Brain (organoid and tissue), 16 donors: ENCODE measurements at places on chromosomes 2 and 18.

GRCh38 chr2:68452158-68452900 is 14.8 kb downstream of the FBXO48 start:
- peak; percentile 39 for DNase-seq

DNA sequence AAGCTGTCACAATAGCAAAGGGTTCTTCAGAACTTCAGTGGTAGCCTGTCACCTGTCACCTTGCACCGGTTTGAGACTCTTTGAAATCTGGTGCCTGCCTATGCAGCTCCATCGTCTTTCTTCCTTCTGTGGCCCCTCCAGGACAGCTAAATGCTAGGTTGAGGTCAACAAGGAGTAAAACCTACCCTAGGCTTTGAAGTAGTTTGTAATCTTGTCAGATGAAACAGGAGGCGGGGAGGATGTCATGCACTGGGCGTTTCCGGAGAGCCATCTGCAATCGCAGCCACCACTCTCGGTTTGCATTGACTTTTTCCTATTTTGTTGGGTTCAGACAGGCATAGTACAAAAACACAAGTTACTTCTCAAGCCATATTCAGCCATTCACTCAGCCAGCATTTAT is 116.7 kb downstream of the LPIN1 start:
- DNase-seq = peak; percentile 65

GRCh38 chr2:59206361-59206760 is 965.2 kb upstream of the FANCL start:
- DNase-seq = no peak

DNA sequence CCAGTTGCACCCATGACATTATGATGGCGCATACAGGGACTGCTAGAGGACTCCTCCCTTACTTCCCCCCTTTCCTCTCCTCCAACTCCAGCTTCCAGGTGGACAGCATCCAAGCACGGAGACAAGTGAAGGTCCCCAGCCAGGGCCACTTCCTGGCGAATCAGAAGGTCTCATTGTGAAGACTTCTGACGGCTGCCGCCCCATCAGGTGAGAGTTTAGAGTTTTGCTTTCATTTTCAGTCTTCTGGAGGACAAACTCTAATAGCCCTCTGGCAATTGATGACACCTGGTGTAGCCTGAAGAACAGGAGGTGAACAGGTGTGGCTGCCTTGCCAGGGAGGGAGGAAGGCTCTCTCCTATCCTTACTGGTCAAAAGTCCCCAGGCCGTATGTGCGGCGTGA is 77.3 kb upstream of the KCNH7 start:
- no peak for DNase-seq

GRCh38 chr18:51399491-51400122 is 202.1 kb upstream of the MEX3C start:
- DNase-seq = peak; percentile 39

DNA sequence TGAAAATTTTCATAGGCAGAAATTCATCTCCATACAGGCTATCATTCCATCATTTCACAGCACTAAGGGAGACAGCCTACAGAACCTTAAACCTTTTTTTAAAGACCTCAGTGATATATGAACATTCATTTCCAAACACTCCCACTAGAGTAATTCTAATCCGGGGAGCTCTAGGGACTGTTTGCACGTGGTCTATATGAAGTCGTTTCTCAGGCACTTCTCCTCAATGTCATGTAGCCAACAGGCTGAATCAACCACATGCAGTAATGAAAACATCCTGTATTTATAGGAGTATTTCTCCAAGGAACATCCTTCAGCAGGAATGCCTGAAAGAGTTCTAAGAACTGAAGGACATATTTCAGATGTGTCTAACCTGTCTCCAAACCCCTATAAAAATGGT is 97.3 kb upstream of the CREB1 start:
- peak; percentile 10 for DNase-seq

- peak; percentile 83 for DNase-seq
Observed at GRCh38 chr18:24726727-24727492, 266.5 kb downstream of the HRH4 start.

GRCh38 chr2:204184226-204184625 is 247.7 kb downstream of the ICOS start:
- DNase-seq = no peak

DNA sequence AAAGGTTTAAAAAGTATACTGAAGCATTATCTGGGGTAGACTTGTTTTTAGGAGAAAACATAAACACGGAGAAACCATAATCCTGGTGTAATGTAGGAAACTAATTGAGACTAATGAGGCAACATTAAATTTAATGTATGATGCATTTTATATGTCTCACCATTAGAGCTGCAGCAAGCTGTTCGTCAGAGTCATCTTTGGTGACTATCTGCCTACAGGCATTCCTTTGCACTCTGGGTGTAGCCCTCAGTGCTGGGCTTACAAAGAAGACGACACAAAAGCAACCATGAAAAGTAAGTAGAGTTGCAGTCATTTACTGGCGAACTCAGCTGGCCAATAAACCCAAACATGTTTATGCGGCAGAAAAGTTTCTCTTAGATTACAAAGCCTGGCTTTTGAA is 415.3 kb upstream of the ZEB2 start:
- no peak for DNase-seq

GRCh38 chr2:6826081-6826913 is 39.4 kb downstream of the CMPK2 start:
- DNase-seq = no peak

- DNase-seq = no peak
Observed at GRCh38 chr2:46332686-46333281, 35.6 kb downstream of the EPAS1 start.

DNA sequence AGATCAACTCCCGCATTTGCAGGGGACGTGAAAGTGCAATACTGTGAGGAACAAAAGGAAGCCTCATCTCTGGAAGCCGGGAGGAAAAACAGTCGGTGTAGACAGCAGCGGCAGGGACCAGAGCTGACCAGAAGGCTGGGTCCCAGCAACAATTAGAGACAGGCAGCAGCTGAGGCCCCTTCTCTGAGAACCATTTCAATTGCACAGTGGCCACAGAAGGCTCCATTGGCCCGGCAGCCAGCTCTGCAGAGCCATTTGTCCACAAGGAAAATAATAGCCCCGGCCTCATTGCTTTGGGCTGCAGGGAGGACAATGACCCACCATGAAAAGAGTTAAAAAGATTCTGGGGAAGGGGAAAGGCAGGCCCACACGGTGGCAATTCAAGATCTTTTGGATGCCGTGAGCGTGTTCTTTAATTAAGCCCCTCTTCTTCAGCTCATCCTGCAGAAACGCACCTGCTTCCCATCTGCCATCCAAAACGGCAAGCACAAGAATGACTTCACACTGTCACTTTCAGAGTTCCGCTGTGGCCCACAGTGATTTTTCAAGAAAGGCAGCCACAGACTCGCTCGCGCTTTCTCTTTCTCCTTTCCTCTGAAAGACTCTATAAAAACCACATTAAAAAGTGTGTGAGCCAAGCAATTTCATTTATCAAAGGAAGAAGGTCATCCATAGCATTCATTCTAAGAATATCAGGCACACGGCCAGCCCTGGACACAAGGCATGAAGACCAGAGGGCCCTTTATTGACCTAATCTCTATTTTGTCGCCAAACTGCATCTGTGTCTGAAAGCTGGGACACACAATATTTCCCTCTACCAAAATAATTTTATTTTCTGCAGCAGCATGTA is 293.6 kb downstream of the SOX11 start:
- peak; percentile 95 for DNase-seq

DNA sequence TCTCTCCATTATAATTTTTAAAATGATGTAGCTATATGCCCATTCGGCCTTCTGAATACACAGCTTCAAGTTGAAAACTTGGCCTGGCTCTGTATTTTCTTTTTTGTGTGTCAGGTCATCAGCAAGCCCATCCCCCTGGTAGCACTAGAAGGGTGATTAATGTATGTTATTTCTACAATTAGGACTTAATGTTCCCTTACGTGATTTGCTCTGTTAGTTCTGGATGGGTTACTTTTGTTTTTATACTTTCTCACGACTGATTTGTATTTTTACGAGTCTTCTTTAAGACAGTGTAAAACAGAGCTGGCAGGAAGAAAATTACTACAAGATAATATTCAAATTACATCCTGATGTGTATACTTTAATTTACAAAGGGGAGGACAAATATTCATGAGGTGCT is 88.4 kb upstream of the RGPD4 start:
- DNase-seq = no peak

DNA sequence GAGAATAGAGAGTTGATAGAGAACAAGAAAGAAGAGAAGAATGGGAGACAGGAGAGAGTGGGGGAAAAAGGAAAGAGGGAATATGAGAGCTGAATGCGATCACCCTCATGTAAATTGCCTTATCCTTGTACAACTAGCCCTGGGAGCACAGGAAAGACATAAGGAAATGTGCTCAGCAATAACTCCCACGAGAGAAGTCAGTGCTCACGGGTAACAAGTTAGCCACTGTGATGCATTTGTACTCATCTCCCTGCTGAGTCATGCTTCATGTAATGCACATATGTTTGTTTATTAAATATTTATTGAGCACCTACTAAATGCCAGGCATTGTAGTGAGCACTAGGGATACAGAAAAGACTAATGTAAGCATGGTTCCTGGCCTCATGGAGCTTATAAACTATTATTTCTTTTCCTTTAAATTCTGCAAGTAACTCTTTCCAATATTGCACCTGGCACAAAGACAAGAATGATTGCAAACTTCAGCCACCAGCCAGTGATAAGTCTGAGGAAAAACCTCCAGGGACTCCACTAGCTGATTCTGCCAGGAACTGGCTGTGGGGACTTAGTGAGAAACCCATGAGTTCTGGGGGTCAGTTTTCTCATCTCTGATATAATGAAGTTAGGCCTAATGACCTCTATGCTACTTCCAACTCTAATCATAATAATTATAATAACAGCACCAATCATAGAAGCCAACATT is 124.1 kb downstream of the LNPK start:
- no peak for DNase-seq

GRCh38 chr2:136013136-136013685 is 27.8 kb upstream of the DARS1 start:
- DNase-seq = no peak

GRCh38 chr2:236795169-236795860 is 225.7 kb downstream of the ACKR3 start:
- no peak for DNase-seq

- DNase-seq = peak; percentile 80
Observed at GRCh38 chr2:235595422-235596010, 101.7 kb downstream of the AGAP1 start.

DNA sequence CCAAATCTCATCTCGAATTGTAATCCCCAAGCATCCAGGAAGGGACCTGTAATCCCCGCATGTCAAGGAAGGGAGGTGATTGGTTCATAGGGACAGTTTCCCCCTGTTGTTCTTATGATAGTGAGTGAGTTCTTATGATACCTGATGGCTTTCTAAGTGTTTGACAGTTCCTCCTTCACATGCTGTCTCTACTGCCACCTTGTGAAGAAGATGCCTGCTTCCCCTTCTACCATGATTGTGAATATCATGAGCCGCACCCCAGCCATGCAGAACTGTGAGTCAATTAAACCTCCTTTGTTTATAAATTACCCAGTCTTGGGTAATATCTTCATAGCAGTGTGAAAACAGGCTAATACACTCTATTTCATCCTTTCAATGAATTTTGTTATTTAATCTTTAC is 446.7 kb downstream of the RNF144A start:
- DNase-seq = peak; percentile 14

DNA sequence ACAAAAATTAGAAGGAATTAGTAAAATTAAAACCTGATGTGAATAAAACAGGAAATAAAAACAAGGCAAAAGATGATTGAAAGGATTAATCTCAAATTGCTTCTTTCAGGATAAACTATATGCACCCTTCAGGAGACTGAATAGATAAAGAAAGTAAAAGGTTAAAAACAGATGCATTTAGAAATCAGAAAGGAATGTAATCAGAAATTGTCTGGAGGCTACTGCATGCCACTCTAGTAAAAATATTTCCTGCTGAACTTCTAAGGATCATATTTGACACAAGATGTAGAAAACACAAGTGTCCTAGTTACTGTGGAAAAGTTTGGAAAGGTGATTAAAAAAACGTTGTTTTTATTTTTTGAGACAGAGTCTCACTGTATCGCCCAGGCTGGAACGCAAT is 16.2 kb downstream of the CHCHD5 start:
- DNase-seq = no peak

GRCh38 chr2:62550461-62550860 is 44.5 kb upstream of the TMEM17 start:
- no peak for DNase-seq

- DNase-seq = no peak
Observed at GRCh38 chr2:36672199-36672598, 24.3 kb upstream of the VIT start.

- peak; percentile 67 for DNase-seq
Observed at GRCh38 chr2:112958428-112959108, 19.2 kb upstream of the IL36G start.

- DNase-seq = peak; percentile 43
Observed at GRCh38 chr2:23655934-23656596, 270.9 kb downstream of the ATAD2B start.

DNA sequence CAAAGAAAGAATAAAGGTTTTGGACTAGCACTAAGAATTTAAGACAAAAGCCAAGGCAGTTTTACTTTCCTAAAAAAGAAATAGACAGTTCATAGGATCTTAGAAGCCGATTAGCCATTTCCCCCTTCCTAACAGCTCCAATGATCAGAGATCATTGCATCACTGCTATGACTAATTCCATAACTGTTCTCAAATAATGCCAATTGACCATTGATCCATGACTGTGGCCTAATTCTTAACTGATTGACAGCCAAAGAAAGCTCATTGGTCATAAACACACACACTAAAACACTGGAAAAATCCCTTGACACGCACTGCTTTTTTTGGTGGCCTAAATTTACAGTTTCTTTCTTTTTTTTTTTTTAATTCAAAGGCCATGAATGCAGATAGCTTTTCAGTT is 345.0 kb upstream of the ACVR2A start:
- DNase-seq = no peak

GRCh38 chr2:160516547-160517365 is 23.1 kb upstream of the RBMS1 start:
- DNase-seq = no peak

DNA sequence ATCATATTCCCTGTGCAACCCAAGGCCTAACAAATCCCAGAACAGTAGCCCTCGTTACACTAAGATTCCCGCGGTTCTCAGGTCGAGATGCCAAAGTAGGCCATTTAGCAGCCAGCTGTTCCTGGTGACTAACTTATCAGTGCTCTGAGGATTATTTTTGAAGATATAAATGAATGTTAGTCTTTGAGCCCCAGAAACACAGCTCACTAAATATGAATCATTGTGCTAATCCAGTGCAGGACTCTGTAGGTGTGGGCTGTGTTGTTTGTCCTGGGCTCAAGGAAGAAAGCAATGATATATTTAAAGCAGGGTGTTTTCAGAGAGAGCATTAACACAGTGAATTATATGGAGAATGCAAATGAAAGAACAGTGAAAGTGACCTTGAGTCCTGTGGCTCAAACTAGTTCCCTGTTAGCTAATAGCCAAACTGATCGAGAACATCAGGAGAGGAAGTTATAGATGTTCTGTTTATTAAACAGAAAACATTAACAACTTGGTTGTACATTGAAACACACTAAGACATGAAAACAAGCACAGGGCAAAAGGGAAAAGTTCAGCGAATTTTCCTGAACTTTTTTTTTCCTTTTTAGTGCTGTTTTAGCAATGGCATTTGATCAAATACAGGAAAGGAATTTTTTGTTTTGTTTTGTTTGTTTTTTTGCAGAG is 228.3 kb downstream of the RNF152 start:
- DNase-seq = no peak

- DNase-seq = no peak
Observed at GRCh38 chr2:165536851-165537499, 67.5 kb downstream of the CSRNP3 start.

- no peak for DNase-seq
Observed at GRCh38 chr2:112724591-112725525, 4.0 kb downstream of the NT5DC4 start.
